Stimulated activated CD4-positive, alpha-beta T cell treated with anti-CD3 and anti-CD28 coated beads, Interleukin-15, amount 100 ng/mL, for 24 hours (primary cell): ENCODE measurements at places on chromosomes 12 and 14.

DNA sequence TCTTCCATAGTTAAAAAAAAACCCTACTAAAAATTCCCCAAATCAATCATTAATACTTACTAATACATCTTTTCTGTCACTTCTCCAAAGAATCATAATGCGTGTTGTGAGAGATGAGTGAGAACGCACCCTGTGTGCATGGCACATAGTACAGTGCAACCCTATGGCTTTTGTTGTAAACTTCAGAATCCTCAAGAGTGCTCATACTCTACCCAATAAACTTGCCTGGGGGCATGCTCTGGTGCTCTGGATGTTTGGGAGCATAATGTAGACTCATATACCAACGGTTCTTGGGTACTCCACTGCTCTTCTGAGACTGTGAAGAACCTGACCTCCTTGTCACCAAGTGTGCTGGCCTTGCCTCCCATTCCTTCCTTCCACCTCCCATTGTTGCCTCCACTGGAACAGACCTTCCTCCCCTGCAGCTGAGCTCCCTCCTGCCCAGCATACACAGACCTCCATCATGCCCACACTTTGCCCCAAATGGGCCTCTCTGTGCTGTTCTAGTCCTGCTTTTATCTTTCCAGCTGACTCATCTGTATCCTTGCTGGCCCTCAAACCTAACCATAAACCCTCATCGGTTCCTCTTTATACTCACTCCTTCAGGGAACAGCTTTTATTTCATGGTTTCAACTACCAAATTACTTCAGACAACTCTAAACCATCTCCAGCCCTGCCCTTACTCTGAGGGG lies 8.9 kb downstream of the DCP1B start:
- no peak for DNase-seq

GRCh38 chr12:86711731-86712130 lies 455.5 kb upstream of the MGAT4C start:
- no peak for DNase-seq

GRCh38 chr14:75491376-75491978 lies 30.8 kb upstream of the BATF start:
- no peak for DNase-seq

DNA sequence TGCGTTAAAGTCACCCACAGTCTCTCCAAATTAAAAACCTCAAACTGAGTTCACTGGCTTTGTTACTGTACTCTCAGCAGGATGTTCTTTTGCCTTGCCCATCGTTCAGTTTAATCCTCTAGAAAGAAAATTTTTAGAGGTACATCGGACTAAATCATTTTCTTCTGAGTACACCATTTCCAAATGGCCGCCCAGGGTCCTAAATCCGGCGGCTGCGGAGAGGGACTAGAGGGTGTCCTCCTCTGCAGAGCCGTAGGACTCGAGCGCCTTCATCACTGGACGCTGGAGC lies 1.4 kb downstream of the LIN7A start:
- DNase-seq = no peak

DNA sequence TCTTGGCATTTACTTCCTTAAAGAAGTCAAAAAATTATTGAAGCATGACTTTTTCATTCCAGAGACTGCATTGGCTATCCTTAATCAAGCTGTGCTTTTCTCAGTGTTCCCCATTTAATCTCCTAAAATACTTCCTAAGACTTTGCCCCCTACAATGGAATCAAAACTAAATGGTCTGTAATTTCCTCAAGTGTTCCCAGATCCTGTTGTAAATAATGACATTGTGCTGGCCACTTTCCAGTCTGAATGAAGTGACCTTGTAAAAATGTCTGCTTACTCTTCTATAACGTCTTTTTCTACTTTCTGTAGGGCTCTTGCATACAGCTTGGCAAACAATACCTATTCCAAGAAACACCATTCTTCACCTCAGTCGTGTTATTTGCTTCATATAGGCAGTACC lies 45.3 kb upstream of the MBIP start:
- no peak for DNase-seq

DNA sequence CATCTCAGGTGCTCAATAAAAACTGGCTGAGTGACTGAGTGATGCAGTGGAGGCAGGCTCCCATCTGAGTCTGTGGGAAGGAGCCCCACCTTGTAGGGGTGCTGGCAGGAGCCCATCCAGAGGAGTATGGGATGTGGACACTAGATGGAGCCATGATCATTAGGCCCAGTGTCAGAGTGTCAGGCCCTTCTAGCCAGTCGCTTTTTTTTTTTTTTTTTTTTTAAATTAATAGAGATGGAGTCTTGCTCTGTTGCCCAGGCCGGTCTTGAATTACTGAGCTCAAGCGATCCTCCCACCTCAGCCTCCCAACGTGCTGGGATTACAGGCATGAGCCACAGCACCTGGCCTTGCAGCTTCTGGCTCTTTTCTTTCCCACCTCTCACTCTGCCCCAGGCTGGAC lies 11.5 kb downstream of the RITA1 start:
- peak; percentile 68 for DNase-seq

- no peak for DNase-seq
Observed at GRCh38 chr14:49297102-49297501, 289.1 kb downstream of the RPS29 start.
